ENCODE measurements at places on chromosomes 16 and 17.

DNA sequence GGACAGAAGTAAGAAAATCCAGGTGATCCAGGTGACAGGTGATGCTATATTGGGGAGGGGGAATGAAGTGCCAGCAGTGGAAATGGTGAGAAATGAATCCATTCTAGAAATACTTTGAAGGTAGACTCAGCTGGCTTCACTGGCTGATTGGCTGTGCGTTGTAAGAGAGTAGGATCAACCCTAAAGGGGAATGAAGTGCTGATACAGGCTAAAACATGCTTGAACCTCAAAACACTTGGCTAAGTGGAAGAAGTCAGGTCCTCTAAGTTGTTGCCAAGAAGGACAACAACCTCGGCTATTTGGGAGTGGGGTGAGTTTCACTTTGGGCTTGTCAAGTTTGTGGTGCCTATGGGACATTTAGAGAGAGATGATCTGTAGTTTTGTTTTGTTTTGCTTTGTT, 24.1 kb upstream of the SCNN1B start:
- DNase-seq = no peak

DNA sequence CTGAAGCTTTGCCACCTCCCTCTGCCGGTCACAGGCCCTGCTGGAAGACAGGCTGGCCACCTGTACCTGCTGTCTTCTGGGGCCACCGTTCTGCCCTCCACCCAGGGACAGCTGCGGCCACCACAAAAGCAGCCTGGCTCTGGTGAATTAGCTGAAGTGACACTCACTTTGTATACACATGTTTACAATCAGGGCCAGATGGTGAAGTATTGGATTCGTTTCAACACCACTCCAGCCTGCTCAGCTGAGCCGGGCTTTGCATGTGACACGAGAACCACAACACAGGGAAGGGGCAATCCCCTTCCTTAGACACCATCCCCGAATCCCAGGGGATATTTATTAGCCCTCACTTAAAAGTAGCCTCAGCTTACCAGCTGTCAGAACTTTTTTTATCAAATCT, 191.5 kb upstream of the RPL38 start:
- DNase-seq = no peak

- no peak for DNase-seq
These were observed 10.9 kb upstream of the HS3ST6 start for GRCh38 chr16:1929105-1929504.

GRCh38 chr17:61440697-61441096, 11.5 kb upstream of the TBX4 start:
- no peak for DNase-seq

- no peak for DNase-seq
These were observed 1.3 kb downstream of the MSLN start for GRCh38 chr16:761625-762513.

GRCh38 chr16:56425439-56425832, at the start of gene AMFR:
AMFR (minus strand) TSS chr16:56425545; CDS start chr16:56425327, 218 bp downstream.
- DNase-seq = peak; percentile 56

DNA sequence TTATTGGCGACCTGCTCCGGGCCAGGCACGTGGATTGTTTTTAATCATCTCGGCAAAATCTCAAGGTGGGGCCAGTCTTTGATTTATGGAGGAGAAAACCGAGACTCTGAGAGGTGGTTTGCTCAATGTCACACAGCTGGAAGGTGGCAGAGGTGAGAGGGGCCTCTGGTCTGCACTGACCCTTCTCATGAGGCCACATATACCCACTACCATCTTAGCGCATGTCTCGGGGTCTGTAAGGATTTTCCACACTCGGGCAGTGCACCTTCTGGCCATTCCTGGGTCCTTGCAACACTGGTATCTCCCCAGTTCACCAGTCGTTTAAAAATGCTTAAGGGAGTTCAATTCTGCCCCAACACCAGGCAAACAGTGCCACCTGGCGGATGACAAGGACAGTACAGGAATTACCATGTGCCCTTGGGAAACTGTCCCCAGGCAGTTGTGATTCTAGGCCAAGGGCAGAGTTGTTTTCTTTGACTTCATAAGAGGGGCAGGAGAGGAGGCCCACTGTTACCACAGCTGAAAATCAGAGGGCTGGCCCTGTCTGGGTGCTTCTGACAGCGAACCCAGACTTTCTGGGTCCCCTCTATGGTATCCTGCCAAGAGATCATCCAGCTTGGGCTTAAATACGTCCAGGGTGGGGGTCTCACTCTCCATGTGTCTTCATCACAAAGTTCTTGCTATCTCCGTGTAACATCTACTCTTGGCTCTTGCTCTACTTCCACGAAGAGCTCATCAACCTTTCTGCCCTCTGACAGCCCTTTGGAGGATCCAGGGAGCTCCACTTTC, 39.4 kb upstream of the RAI1 start:
- DNase-seq = peak; percentile 49

- no peak for DNase-seq
These were observed 19.8 kb downstream of the PAFAH1B1 start for GRCh38 chr17:2613089-2613808.

- DNase-seq = peak; percentile 41
These were observed 26.2 kb upstream of the PIK3R5 start for GRCh38 chr17:8991514-8992285.

- no peak for DNase-seq
These were observed 4.1 kb upstream of the SSTR5 start for GRCh38 chr16:1068451-1068850.
